Stimulated activated CD4-positive, alpha-beta T cell treated with anti-CD3 and anti-CD28 coated beads, TNF-alpha, amount 100 ng/mL, for 48 hours (primary cell): ENCODE measurements at places on chromosomes 12 and 14.
A peak's percentile ranks its signal among the peaks of the same experiment; 100 is the strongest.

DNA sequence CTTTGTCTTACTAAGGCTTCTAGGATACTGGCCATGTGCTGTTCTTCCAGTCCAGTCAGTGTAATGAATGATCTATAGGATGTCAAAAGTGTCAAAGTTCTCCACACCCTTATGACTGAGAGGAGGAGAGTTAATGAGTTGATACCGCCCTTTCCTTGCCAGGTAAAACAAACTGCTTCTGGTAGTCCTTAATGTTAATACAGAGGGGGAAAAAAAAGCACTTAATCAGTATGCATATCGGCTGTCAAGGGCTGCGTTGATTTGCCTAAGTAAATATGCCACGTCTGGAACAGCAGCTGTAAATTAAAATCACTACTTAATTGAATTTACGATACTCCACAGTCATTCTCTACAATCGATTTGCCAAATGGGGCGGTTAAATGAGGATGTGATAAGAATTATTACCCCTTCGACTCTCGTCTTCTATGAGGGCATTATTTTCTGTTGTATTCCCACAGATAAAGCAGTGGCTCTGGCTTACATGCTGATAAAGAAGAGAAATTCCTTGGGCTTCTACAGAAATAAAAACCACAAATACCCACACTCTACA, 416.0 kb downstream of the KCNH5 start:
- DNase-seq, result no peak

GRCh38 chr12:24960222-24960855, 11.4 kb upstream of the BCAT1 start:
- DNase-seq, result no peak

GRCh38 chr12:120902846-120903411, 1.2 kb downstream of the SPPL3 start:
- DNase-seq, result no peak

GRCh38 chr12:124035163-124035562, 62.1 kb downstream of the ZNF664 start:
- no peak for DNase-seq

GRCh38 chr14:74459289-74459946, 33.4 kb upstream of the SYNDIG1L start:
- DNase-seq, result peak; percentile 7

GRCh38 chr14:59863806-59864525, 6.6 kb downstream of the RTN1 start:
- DNase-seq, result no peak
